ENCODE measurements at places on chromosomes 6 and 20. TPM values are rescaled to one million over a fixed set of nuclear protein-coding genes. Genes with fewer than 3 reads are reported as not detected.

Gene VSX1
- total RNA-seq: not detected

Gene SEC63
- 19.2 TPM for total RNA-seq

Gene RAET1E
- total RNA-seq: not detected

Gene HAO1
- total RNA-seq: not detected

Gene ADGRF5
- total RNA-seq: 140 TPM

Gene EPHA7
- total RNA-seq: under 0.01 TPM

Gene OLIG3
- total RNA-seq: not detected

Gene MEA1
- 52.9 TPM for total RNA-seq

Gene GSTA2
- not detected for total RNA-seq

Gene MOXD1
- total RNA-seq: 0.34 TPM

Gene ATG5
- total RNA-seq: 72.3 TPM

Gene BIRC7
- total RNA-seq: not detected

Gene CST5
- total RNA-seq: not detected

Gene NRSN1
- not detected for total RNA-seq

Gene BEND6
- 0.14 TPM for total RNA-seq

Gene CCN6
- not detected for total RNA-seq

Gene KATNA1
- total RNA-seq: 22.8 TPM

Gene CLPSL2
- not detected for total RNA-seq

Gene ZSCAN12
- 5.1 TPM for total RNA-seq

Gene CST2
- total RNA-seq: not detected

Gene RAET1G
- not detected for total RNA-seq

Gene PXDC1
- 61.5 TPM for total RNA-seq

Gene BEND3
- 3.5 TPM for total RNA-seq

Gene BFSP1
- 1.9 TPM for total RNA-seq

Gene HTR1E
- not detected for total RNA-seq

Gene PRDM13
- total RNA-seq: not detected

Gene KCNK15
- total RNA-seq: 0.17 TPM

Gene NELFE
- total RNA-seq: 111 TPM

Gene TM9SF4
- 33.5 TPM for total RNA-seq

Gene ZNF318
- 9.7 TPM for total RNA-seq

Gene LGSN
- not detected for total RNA-seq

Gene CARMIL1
- total RNA-seq: 10.6 TPM

Gene BTN1A1
- not detected for total RNA-seq

Gene SLC35D3
- total RNA-seq: not detected

Gene SIRPD
- total RNA-seq: not detected

Gene AHI1
- 14.1 TPM for total RNA-seq

Gene IPCEF1
- total RNA-seq: 2.3 TPM

Gene RAB44
- total RNA-seq: not detected

Gene LRRC73
- total RNA-seq: 0.17 TPM

Measured in dermis blood vessel endothelial cell (primary cell).